Activated naive CD4-positive, alpha-beta T cell treated with anti-CD3 and anti-CD28 coated beads for 36 hours (primary cell): ENCODE measurements at places on chromosomes 16 and 17. TPM values are rescaled to one million over a fixed set of nuclear protein-coding genes. Genes with fewer than 3 reads are reported as not detected.

BTBD17 gene
- not detected for total RNA-seq

PRKAR1A gene
- total RNA-seq: 151 TPM

DBNDD1 gene
- 0.67 TPM for total RNA-seq

CDH15 gene
- total RNA-seq: not detected

RAB26 gene
- not detected for total RNA-seq

DNA sequence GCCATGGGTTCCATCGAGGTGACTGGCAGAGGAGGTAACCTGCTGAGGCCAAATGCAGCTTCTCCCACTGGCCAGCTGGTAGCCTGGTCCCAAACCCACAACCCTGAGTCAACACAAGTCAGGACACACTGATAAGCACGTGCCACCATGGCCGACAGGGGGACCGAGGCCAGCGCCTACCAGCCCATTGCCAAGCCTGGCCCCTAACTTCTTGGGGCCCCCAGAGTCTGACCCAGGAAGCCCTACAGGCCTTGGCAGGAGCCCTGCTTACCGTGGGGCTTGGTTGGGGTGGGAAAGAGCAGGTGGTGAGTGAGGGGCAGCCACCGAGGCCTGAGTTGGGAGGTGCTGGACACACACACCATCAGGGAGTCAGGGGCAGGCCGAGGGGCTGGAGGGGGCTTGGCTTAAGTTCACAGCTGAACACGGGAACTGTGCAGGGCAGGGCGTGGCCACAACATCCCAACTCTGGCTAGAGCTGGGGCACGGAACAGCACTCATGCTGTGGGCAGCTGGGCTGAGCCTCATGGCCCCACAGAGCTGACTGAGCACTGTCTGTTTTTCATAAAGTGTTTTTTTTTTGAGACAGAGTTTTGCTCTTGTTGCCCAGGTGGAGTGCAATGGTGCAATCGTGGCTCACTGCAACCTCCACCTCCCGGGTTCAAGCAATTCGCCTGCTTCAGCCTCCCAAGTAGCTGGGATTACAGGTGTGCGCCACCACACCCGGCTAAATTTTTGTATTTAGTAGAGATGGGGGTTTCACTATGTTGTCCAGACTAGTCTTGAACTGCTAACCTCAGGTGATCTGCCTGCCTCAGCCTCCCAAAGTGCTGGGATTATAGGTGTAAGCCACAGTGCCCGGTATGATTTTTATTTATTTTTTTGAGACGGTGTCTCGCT lies 5.5 kb downstream of the MRPL28 start:
- no peak overlapping the region for H3K4me3 ChIP-seq
- H3K27ac ChIP-seq: no peak overlapping the region
- peaks cover 10% of the 10 kb centered on the region for H3K4me1 ChIP-seq
- H3K36me3 ChIP-seq: peaks cover 3% of the 10 kb centered on the region
- no peaks in the 10 kb centered on the region for H3K27me3 ChIP-seq
- DNase-seq: no peak

DNA sequence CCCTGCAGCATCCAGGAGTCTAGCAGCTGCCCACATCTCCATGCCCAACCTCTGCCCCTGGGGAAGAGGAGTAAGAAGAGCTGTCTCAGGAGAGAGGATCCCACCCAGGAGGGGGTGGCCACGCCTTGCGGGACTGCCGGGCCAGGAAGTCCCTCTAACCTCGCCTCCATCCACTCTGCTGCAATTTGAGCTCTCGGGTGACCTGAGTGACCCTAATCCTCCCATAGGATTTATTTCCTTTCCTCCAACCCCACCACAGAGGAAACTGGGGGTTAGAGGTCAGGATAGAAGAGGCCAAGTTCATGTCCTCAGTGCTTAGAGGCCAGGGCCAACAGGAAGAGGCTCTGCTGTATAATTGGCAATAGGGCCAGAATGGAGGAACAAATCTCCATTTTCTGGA lies 22.6 kb upstream of the NGFR start:
- H3K27ac ChIP-seq: no peak overlapping the region
- DNase-seq: no peak
- H3K27me3 ChIP-seq: peaks cover 61% of the 10 kb centered on the region
- H3K4me1 ChIP-seq: peaks cover 5% of the 10 kb centered on the region

- no peak overlapping the region for H3K27ac ChIP-seq
- H3K27me3 ChIP-seq: peaks cover 10% of the 10 kb centered on the region
Observed at GRCh38 chr17:14950686-14951085, 314.4 kb downstream of the PMP22 start.

GRCh38 chr17:82184761-82185160 lies 27.9 kb downstream of the CCDC57 start:
- no peak overlapping the region for H3K27ac ChIP-seq
- H3K4me1 ChIP-seq: no peaks in the 10 kb centered on the region
- peaks cover 14% of the 10 kb centered on the region for H3K36me3 ChIP-seq
- no peak for DNase-seq
- no peak overlapping the region for H3K4me3 ChIP-seq

- H3K27me3 ChIP-seq: no peaks in the 10 kb centered on the region
- peaks cover 10% of the 10 kb centered on the region for H3K36me3 ChIP-seq
Observed at GRCh38 chr17:78210111-78210510, 3.9 kb upstream of the BIRC5 start.

- no peak within 1 kb of the TSS for H3K4me3 ChIP-seq
- H3K27ac ChIP-seq: no peak within 1 kb of the TSS
- no peaks in the 10 kb centered on the region for H3K36me3 ChIP-seq
- no peaks in the 10 kb centered on the region for H3K4me1 ChIP-seq
Observed at GRCh38 chr17:41026715-41027471, at the start of gene KRTAP1-5. KRTAP1-5 (minus strand) TSS chr17:41027208; CDS start chr17:41027155, 53 bp downstream.

DNA sequence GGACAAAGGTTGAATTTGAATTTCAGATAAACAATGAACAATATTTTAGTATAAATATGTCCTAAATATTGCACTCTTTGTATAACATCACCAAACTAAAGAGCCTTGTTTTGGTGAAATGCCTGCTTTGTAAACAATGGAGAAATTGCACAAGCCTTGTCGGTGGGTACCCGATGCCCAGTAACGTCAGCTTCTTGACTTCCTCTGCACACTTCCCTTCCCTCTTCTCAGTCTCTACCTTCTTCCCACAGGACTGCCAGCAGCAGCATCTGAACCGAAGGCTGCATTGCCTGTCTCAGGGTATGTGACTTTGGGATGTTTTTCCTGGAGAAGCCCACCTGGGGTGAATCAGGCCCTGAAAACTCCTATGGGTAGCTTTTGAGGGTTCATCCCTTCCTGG lies 113.9 kb downstream of the UTP18 start:
- no peaks in the 10 kb centered on the region for H3K27me3 ChIP-seq
- H3K4me3 ChIP-seq: no peak overlapping the region
- H3K27ac ChIP-seq: no peak overlapping the region
- peaks cover 20% of the 10 kb centered on the region for H3K4me1 ChIP-seq

DNA sequence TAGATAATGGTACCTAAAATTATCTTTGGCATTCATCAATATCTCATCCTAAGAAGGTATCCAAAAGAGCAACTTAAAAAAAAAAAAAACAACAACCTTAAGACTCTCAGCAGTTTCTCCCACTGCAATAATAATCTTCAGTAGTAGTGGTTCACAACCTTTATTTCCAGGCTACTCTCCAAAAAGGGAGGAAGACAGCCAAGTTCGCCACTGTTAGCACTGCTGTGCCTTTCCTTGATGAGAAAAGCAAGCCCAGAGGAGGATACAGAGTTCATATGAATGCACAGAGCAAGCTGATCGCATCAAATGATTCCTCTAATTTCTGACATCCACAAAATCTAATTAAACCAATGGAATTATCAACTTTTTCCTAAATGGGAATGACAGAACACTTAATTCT lies 199.4 kb downstream of the AATF start:
- H3K36me3 ChIP-seq: peaks cover 35% of the 10 kb centered on the region
- no peak overlapping the region for H3K4me3 ChIP-seq
- no peak for DNase-seq
- no peaks in the 10 kb centered on the region for H3K27me3 ChIP-seq
- H3K4me1 ChIP-seq: peaks cover 13% of the 10 kb centered on the region

DNA sequence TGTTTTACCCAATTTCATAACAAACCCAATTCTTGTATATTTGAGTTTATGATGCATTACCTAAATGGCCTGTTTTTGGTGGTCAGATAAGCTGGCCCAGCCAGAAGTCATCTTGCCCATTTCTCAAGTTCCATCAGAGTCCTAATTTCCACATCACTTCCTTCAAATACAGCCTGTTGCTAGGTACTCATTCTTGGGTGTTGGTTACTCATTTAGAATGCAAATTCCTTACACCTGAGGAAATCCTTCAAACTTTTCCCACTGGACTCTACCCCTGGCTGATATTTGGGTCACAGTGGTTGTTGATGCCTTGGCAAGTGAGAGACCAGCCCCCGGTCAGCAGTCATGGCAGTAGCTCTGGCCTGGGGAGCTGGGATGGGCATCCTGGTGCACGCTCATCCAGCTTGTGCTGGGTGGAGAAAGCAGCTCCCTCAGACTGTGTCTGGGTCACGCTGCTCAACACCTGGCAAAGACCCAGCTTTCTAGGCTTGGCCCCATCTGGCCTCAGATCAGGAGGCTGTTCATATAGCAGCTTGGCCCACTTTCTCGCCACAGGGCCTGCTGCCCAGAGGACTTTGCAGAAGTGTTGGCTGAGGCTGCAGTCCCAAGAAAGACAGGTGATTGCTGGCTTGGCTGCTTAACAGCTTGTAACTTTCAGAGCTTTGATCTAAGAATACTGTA lies 25.8 kb downstream of the WSB1 start:
- peaks cover 22% of the 10 kb centered on the region for H3K36me3 ChIP-seq
- DNase-seq: no peak
- H3K4me3 ChIP-seq: no peak overlapping the region

DNA sequence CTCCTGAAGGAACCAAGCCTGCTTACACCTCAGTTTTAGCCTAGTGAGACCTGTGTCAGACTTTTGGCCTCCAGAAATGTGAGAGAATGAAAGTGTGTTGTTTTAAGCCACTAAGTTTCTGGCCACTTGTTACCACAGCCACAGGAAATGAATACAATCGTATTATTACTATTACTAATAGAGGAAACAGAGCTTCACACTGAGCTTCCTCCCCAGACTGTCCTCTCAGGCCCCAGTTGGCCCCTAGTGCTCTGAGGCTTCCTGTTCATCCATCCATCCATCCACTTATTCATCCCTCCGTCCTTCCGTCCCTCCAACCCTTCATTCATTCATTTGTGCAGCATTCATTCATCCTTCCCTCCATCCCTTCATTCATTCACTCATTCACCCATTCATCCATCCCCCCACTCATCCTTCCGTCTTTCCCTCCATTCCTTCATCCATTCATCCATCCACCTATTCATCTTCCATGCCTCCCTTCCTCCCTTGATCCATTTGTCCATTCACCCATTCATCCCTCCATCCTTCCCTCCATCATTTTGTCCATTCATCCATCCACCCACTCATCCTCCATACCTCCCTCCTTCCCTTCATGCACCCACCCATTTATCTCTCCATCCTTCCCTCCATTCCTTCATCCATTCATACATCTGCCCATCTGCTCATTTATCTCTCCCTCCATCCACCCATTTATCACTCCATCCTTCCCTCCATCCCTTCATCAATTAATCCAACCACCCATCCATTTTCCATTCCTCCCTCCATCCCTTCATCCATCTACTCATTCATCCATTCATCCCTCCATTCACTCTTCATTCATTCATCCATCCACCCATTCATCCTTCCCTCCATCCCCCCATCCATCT lies 95.0 kb downstream of the FOXL1 start:
- no peaks in the 10 kb centered on the region for H3K36me3 ChIP-seq
- no peaks in the 10 kb centered on the region for H3K4me1 ChIP-seq
- peaks cover 5% of the 10 kb centered on the region for H3K27me3 ChIP-seq
- DNase-seq: no peak
- H3K27ac ChIP-seq: no peak overlapping the region

DNA sequence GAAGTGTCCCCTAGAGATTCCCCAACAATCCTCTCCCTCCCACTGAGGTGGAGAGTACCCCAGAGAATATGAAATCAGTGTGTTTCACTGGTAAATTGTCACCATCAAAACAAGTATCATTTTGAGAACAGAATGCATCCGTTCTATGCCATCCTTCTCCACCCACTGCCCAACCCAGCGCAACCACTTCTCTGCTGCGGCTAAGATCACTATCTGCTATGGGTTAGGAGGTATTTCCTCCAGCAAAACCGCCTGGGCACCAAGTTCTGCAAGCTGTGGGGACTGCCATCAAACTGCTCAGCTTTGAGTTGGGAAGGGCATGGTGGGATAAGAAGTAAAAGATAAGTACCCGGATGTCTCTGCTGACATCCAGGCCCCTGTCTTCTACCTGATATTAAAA lies 24.4 kb downstream of the CNTNAP1 start:
- H3K27me3 ChIP-seq: no peaks in the 10 kb centered on the region
- peaks cover 29% of the 10 kb centered on the region for H3K4me1 ChIP-seq
- no peak overlapping the region for H3K27ac ChIP-seq
- peak; percentile 45 for DNase-seq

DNA sequence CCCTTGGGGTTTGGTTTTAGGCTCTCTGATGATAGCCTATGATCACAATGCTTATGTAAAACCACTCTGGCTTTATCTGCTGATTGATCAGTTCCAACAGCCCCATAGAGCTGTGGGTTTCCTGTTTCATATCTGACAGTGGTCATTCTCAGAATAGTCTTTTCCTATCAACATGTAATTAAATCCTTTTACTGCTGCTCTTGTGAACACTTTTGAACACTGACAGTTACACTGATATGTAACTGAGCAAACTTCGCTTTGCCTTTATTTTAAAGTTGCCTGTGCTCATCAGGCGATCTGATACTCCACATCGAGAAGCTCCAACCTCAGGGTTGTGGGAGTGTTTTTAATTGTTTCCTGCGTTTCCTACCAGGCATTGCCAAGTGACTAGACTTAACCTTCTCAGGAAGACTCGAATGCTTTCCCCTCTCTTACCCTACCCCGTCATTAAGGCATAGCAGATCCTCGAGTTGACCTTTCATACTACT lies 17.3 kb upstream of the CLEC18B start:
- no peak overlapping the region for H3K4me3 ChIP-seq
- H3K27me3 ChIP-seq: no peaks in the 10 kb centered on the region
- H3K36me3 ChIP-seq: peaks cover 14% of the 10 kb centered on the region
